Natural killer cell (primary cell): ENCODE measurements at places on chromosomes 16 and 17.
A peak's percentile ranks its signal among the peaks of the same experiment; 100 is the strongest.

GRCh38 chr17:62119373-62119772 lies 54.3 kb upstream of the MED13 start:
- no peak for DNase-seq

DNA sequence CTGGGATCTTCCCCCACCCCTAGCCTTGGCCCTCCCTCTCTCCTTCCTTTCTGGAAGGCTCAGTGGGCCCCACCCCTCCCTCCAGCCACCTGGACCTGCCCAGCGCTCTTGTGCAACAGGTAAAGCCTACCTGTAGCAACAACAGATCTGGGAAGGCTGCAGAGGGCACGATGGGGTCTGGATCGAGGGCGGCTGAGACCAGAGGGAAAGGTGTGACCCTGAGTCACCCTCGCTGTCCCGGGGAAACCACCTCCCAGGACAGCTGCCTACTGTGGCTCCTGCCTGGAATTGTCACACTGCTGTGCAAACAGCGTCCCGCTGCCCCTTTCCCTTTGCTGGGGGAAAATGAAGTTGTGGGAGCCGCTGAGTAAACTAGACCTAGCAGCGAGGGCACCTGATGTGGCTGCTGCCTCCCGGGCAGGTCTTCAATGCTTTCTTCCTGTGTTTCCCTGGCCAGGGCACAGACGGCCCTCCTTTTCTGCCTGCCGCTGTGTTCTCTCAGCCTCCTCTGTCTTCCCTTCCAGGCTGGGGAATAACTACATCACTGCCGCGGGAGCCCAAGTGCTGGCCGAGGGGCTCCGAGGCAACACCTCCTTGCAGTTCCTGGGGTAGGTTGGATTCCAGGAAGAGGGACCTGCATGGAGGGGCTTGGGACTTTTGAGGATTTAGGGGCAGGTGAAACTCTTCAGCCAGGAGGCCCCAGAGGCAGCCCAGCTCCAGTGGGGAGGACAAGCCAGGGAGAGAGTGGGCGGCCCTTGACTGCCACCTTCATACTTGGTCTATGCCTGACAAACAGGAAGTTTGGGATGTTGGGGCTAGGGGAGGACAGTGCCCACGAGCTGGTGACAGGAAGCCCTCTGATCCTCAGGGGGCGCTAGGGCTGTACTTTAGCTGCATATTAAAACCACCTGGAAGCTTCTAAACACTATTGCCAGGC lies 22.2 kb upstream of the CYLD start:
- DNase-seq, result no peak

GRCh38 chr17:33596899-33597298 lies 303.8 kb upstream of the ASIC2 start:
- DNase-seq, result no peak

DNA sequence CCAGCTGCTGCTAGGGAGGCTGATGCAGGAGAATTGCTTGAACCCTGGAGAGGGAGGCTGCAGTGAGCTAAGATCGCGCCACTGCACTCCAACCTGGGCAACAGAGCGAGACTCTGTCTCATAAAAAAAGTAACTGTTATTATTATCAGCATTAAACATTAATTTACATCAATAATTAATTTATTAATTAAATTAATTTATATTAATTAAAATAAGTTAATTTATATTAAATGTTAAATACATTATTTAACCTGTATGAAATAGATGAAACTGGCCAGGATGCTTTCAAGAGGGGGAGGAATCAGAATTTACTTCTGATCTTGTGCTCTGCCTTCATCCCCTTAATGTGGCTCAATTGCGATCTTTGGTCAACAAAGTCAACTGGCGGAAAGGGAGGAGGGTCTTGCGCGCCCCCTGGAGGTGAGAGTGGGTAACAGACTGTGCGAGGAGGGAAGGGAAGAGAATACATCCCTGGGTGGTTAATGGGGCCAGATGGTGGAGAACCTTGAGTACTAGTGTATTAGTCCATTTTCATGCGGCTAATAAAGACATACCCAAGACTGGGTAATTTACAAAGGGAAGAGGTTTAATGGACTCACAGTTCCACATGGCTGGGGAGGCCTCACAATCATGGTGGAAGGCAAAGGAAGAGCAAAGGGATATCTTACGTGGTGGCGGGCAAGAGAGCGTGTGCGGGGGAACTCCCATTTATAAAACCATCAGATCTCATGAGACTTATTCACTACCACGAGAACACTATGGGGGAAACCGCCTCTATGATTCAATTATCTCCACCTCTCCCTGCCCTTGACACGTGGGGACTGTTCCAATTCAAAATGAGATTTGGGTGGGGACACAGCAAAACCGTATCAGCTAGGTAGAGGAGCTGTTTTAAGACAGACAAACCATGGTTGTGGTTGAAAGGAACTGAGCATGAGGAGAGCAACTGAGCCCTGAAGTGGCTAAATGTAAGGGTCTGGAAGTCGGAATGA lies 15.7 kb upstream of the CPPED1 start:
- DNase-seq, result peak; percentile 82

DNA sequence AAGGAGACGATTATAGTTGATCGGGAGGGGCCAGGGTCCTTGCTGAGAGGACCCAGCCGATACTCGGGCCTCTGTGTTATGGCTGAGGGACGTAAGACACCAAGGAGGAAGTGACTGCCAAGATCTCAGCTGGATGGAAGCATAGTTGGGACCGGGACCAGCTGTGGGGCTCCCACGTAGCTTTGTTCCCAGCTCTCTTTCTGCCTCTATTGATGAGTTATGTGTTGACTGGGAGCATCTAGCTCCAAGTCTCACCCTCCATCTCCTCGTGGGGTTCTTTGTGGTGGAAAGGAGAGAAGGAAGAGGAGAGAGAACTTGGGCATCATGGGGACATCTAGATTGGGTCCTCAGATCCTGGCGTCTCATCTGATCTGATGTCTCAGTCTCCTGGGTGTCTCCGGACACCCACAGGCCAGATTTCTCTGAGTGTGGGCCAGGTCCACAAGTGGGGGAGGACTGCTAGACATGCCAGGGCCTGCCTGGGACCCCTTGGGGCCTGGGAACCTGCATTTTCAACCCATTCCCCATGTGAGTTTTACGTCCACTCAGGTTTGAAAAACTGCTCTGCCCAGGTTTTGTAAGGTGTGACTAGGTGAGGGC lies 1.0 kb downstream of the MGRN1 start:
- no peak for DNase-seq

DNA sequence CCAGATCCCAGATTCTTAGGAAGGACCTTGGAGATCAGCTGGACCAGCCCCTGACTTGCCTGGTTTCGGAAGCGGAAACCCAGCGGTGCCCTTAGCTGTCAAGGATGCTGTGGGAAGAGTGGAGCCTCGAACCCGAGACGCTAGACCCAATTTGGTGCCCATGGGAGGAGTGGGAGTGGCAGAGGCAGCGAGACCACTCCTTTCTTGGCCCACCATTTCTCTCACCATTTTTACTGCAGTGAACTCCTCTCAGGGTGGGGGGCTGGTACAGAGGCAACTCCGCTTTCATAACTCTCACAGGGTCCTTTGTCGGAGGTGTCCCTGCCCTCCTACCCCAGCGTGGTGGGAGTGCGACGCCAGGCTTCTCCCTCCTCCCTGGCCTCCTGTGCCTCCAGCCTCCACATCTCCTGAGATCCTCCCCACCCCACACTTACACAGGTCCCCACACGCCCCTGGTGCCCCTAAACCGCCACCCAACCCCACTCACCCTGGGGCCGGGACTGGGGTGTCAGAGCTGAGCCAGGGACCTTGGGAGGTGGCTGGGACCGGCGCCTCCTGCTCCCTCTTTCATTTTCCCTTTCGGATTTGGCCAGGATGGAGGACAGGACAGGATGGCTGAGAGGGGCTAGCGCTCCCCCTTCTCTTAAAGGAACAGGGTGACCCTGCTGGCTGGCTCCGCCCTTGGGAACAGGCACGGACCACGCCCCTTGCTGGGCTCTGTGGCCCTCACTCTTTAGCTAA lies at the start of gene GJD3:
Gene GJD3 (minus strand): TSS at position 617 of the 741 bp plus-strand sequence. CDS start 922 bp downstream, outside the sequence.
- DNase-seq, result no peak

DNA sequence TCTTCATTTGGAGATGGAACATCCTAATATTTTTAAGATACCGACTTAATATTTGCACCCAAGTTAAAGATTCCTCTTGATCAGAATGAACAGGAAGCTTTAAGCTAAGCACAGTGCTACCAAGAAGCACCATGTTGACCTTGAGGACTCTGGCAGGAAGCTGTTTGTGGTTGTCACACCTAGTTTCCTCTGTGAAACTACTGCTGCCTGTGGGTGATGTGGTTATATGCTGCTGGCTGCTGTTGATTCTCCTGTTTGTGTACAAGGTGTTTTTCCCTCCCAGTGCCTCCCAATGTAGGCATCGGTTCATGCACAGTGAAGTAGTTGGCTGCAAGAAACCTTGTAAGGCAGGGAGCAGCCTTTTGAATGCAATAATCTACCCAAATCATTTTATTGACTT lies 23.4 kb downstream of the RBL2 start:
- peak; percentile 94 for DNase-seq

- DNase-seq, result no peak
Observed at GRCh38 chr16:1050921-1051320, 21.6 kb upstream of the SSTR5 start.

DNA sequence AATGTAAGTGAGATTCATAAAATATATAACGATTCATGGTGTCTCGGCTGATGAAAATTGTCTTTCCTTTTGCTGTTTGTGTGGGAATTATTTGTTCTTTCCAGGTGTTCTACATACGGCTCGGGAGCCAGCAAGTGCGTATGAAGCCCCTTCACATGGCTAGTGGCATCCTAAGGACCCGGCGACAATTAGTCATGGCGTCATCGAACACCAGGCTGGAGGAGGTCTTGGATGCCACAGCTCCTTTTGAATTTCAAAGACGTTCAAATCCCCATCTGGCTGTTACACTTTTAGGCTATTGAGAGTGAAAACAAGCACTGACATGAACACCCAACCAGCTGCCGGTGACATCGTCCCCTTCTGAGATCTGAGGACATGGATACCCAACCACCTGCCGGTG lies 397.7 kb upstream of the TNRC6C start:
- no peak for DNase-seq

DNA sequence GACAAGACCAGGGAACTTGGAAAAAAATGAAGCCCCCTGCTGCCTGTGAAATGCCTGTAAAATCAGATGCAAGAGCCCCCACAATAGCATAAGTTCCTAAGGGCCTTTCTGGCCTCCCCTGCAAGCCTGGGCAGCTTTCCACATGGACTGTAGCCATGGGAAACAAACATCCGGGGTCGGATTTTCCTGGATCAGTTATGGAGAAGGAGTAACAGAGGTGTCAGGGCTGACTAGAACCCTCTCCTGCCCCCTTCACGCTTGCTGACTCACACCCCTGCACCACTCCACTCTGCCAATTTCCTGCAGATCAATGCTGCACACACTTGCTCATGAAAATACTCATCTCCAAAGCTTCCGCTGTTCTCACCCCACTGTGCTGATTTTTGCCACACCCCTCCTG lies 258.6 kb downstream of the CBLN1 start:
- DNase-seq, result no peak

DNA sequence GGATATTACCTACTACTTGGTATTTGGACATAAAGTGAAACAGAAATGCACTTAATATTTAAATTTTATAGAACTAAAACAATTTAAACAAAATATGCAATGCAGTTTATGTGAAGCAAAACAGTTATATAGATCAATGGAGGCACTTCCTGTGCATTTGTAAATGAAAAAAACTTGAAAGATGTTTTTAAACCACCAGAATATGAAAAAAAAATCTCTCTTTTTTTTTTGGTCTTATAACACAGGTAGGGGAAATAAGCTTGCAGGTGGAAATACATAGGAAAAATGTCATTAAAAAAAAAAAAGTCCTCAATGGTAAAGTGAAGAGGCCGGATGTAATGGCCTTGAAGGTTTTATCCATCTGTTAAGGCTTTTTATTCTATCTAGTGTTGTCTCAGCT lies 180.3 kb upstream of the AXIN2 start:
- DNase-seq, result peak; percentile 19

GRCh38 chr16:8956265-8957062 lies 7.2 kb downstream of the USP7 start:
- no peak for DNase-seq

GRCh38 chr16:850668-851067 lies 50.1 kb upstream of the GNG13 start:
- no peak for DNase-seq

DNA sequence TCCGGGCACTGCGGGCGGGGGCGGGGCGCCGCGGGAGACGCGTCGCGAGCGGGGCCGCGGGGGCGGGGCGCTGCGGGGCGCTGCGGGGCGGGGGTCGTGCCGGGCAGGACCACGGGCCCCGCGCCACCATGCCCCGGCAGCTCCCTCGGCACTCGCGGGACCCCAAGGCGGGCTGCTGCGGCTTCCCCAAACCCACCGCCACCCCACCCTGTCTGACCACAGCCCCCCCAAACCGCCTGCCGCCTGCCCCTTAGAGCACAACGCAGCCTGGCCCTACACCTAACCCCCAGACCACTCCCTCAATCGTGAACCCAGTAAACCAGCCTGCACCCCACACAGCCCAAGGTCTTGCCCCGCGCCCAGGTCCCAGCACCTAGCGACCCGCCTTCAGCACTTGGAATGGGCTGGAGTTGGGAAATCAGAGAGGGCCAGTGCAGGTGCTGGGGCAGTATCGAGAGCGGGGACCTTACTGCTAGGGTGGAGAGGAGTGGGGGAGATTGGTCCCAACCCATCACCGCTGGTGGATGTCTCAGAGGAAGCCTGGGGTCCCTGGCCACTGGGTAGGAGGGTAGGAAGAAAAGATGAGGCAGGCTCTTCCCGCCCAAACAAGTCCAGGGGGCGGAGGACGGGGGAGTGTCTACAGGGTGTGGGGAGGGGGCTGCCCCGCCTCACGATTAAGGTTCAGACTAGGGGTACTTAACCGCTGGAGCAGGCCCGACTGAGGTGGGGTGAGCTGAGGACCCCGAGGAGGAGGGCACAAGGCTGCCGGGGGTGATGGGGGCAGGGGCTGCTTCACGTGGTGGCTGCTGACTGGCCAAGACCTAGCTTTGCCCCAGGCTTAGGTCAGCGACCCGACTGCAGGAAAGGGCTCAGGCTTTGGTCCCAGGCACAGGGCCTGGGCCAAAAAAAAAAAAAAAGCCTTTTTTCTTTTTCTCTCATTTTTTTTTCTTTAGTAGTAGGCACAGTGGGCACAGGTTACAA lies 539 bp upstream of the VAMP2 start:
- DNase-seq, result no peak
